ENCODE measurements at places on chromosomes 6 and 20.

GRCh38 chr6:170025935-170026750 lies 264.7 kb downstream of the DLL1 start:
- peak; percentile 51 for DNase-seq

- DNase-seq, result no peak
Measured at GRCh38 chr6:47733879-47734558, 35.6 kb downstream of the ADGRF4 start.

DNA sequence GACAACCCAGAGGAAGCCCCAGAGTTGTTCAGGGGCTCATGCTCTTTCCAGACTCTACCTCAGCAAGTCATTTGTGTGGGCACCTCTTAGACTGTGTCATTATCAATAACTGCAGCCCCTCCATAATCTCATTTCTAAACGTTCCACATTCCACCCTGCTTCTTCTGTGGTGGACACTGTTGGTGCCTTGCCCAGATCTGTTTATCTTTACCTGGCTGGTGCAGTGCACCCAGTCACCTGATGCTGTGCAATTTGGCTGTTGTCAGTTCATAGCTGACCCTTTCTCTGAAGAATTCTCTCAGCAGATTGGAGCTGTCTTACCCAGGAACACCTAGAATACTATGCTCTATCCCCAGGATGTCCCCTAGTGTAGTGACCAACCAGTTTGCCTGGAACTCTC lies 80.0 kb downstream of the ATRN start:
- no peak for DNase-seq

DNA sequence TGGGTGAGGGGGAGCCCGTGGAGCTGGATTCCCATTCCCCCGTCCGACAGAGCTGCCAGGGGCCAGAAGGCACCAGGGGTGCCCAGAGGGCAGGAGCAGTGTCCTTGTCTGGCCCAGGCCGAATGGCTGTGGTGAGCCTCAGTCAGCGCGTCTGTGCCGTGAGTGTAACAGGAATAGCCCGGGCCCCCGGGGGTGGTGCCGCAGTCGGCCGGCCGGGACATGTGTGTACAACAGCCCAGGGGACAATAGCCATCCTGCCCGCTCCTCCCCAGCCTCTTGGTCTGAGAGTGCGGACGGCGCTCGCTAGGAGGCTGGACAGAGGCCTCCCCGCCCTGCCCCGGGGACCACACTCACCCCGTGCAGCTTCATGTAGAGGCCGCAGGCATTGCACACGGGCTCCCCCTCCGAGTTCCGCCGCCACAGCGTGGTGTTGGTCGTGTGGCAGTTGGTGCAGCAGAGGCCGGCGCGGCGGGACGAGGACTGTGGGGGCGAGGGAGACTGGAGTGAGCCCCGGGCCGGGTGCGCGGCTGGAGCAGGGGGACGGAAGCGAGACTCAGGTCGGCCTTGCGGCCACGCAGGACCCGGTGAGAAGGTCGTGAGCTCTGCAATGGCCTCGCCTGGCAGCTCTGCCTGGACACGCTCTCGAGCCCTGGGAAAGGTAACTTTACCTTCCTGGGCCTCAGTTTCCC lies 9.6 kb downstream of the GATA5 start:
- DNase-seq, result no peak

DNA sequence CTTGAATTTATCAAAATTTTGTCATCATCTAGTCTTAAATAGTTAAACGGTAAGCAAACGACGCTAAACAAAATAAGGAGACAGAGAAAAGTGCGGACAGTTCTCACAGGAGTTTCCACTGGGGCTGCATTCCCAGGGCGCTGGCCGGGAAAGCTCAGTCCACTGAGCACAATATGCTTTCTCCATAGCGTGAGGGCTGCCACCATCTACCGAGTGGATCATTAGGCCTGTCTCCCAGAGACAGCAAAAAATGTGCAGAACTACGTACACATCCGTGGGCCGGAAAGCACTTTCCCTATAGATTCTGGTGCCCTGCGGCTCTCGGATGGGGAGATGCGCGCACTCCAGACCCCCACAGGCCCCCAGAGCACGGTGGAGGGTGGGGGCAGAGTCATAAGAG lies 84.9 kb downstream of the THBS2 start:
- no peak for DNase-seq

GRCh38 chr20:23061734-23062561 lies 12.5 kb upstream of the THBD start:
- no peak for DNase-seq

GRCh38 chr6:69719602-69720193 lies 77.1 kb downstream of the LMBRD1 start:
- no peak for DNase-seq

Data from NCI-H1436 (cell line).